Occipital lobe (tissue), 3 donors: ENCODE measurements at places on chromosomes 16 and 17. TPM values are rescaled to one million over a fixed set of nuclear protein-coding genes. Genes with fewer than 3 reads are reported as not detected.

- DNase-seq = no peak
These were observed 6.4 kb downstream of the CYB561 start for GRCh38 chr17:63439687-63440086.

GRCh38 chr16:4690946-4691665, 2.3 kb upstream of the NUDT16L1 start:
- DNase-seq = no peak

DNA sequence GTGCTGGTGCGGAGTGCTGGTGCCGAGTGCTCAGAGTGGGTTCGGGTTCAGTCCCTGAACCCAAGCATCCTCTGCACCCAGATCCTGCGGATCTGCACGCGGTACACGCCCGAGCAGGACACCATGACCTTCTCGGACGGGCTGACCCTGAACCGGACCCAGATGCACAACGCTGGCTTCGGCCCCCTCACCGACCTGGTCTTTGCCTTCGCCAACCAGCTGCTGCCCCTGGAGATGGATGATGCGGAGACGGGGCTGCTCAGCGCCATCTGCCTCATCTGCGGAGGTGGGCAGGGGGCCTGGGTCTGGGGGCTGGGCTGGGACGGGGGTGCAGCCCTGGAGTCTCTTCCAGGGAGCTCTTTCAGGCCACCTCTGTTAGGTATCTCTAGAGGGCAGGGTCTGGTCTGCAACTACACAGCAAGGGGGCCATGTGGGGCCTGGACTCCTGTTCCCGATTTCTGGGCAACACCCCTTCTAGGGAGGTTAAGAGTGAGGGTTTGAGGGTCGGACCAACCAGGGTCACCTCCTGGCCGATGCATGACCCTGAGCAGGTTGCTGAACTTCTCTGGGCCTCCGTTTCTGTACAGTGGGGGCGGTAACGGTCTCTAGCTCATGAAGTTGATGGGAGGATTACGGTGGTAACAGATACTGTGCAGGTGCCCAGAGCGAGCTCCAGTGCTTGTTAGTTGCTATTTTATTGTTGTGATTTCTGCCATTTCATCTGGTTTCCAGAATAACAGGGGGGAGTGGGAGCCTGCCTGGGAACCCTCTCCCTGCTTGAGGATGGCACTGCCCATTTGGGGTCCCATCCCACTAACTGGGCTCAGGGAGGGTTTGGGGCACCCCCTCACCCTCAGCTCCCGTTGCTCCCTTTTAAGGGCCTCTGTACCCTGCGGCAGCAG, 10.1 kb downstream of the GJD3 start:
- DNase-seq = no peak

- DNase-seq = no peak
These were observed 60.1 kb downstream of the TBC1D16 start for GRCh38 chr17:79975498-79976134.

DNA sequence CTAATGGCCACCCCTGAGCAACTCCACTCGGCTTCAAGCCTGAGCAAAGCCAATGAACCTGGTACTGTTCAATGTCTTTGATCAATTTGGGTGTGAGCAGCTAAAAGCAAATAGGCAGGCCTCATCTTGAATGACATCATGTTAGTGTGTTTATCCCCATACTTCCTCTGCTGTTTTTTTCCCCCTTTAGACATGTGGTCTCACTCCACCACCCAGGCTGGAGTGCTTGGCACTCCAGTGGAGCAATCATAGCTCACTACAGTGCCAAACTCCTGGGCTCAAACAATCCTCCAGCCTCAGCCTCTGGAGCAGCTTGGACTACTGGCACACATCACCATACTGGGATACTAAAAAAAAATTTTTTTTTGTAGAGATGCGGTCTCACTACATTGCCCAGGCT, 75.4 kb downstream of the ARHGAP17 start:
- no peak for DNase-seq

- DNase-seq = no peak
These were observed 13.0 kb downstream of the SHPK start for GRCh38 chr17:3622977-3623594.

DNA sequence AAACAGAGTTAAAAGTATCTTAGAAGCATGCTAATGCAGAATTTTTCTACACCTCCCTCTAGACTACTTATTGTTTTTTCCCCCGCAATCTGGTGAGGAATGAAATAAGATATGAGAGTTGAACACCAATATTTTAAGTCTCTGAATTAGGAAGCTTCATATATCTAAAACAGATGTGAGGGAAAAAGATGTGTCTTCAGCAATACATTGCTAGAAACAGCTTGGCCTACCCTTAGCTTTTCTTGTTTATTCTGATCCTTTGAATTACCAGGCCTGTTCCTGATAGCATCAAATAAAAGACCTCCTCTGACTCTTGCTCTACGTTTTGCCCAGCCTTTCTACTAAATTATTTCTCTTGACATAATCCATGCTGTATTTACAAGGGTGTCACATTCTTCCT, 221.8 kb downstream of the CDH11 start:
- DNase-seq = no peak

GRCh38 chr16:58906981-58907715, 173.0 kb upstream of the GOT2 start:
- DNase-seq = no peak

GRCh38 chr17:32288615-32289014, 23.0 kb downstream of the RHBDL3 start:
- no peak for DNase-seq

- no peak for DNase-seq
These were observed 132.6 kb upstream of the NOL11 start for GRCh38 chr17:67585077-67585602.

DNA sequence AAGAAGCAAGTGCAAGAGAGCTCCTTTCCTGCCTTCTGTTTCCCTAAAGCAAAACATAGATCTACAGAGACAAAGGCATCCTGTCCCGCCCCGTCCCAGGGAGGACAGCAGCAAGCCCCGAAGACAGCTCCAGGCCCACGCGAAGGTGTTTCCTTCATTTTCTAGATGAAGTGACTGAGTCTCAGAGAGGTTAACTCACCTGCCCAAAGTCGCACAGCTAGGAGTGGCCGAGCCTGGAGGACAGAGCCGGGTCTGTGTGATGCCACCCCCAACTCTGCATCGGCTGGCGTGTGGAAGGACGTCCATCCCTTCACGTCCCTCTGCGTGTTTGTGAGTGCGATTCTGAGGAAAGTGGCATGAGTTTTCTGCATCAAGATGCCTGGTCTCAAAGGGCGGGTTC, 187.2 kb upstream of the CHMP6 start:
- no peak for DNase-seq

- no peak for DNase-seq
These were observed 27.0 kb downstream of the ZFPM1 start for GRCh38 chr16:88479793-88480760.

The MYCBPAP gene
- 2.0 TPM for total RNA-seq

The EMP2 gene
- 3.4 TPM for total RNA-seq

The CES1 gene
- total RNA-seq = 1.9 TPM

The KRT24 gene
- total RNA-seq = not detected

The TRIM65 gene
- total RNA-seq = 11.9 TPM
